ENCODE measurements at places on chromosomes 2 and 18.

DNA sequence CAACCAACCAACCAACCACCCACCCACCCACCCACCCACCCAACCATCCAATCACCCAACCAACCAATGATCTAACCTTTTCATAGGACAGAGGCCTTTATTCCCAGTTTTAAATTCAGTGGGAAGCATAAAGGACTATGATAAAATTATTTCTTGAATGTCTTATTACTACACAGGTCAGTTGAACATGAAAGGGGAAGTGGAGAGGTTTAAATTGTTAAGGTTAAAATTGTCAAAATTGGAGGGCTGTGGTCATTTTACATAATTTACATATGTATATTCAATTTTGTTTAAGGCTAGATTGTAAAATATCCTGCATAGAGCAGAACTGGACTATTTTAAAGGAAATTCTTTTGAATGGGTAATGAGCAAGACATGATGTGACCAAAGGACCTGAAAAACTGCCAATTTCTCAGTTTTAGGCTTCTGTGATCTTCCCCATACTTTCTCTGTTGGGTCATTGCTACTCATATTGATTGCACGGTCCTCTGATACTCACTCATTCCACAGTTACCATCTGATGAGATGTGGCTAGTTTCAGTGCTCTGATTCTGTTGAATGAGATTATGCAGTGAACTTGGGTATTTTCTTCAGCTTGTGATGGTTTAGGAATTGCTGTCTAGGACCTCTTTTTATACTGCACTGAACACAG lies 127.4 kb downstream of the PLCL1 start:
- no peak for DNase-seq

DNA sequence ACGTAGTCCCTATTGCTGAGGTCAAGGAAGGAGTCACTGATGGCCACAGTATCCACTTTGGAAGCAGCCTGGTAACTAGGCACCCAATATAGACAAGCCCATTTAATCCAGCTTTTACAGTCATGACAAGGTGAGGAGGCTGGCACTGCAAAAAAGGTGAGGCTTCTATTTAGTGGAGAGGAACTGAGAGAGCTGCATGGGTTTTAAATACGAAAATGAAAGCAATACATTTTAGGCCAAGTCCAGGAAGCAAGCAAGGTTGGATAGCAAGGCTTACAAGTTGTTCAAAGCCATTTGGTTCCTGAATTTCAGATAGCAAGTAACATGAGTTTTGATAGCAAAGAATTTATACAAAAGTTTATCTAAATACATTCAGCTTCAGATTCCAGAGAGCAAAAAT lies 80.4 kb downstream of the SGPP2 start:
- no peak for DNase-seq

DNA sequence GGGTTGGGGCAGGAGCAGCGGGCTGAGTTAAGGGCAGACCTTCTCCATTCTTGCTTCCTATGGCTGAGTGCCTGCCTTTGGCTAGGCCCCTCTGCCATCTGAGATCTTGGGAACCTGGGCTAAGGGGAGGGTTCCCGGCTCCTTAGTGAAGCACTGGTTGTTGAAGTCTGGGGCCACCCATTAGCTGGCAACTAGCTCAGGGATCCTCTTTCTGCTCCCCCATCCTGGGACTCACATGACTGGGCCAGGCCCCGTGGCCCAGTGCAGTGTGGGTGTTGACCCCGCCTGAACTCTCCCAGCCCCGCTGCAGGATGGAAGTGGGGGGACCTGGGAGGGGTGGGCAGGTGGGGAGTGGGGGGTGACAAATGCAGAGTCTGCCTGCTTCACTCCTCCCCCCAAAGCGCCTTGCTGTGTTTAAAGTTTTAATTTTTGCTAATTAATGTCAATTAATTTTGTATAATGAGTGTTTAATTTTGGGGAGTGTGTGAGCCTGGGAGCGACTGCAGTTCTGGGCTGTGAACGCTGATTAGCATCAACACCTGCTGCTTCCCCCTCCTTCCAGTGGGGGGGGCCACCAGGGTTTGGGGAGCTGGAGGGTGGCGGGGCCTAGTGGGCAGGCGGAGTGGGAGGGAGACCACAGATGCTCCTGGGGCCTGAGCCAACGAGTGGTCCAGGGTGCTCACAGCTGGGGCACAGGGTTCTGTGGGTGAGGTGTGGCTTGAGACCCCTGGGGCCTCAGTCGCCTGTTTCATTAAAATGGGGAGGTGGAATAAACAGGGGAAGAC lies 55.2 kb downstream of the EMX1 start:
- no peak for DNase-seq

DNA sequence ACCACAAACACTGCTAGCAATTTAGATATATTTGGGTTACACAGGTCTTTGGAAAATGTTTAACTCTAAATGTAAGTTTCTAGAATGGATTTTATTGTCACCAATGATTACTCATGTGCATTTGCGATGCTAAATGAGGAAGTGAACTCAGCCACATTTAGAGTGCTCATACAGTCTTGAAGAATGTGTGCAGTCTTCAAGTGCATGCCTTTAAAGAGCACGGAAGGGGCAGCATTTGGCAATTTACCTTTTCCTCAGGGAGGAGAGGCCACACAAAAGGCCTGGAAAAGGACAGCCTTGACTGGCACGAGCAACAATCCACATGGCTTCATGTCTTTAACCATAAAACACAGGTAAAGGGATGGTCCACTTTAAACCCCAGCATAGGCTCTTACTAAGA lies 78.5 kb upstream of the STK17B start:
- DNase-seq: no peak

GRCh38 chr2:22897428-22897827 lies 487.6 kb upstream of the KLHL29 start:
- no peak for DNase-seq

- no peak for DNase-seq
Measured at GRCh38 chr2:239579524-239580198, 178.8 kb upstream of the HDAC4 start.

GRCh38 chr2:65708086-65708485 lies 275.7 kb upstream of the SPRED2 start:
- no peak for DNase-seq

- DNase-seq: no peak
Measured at GRCh38 chr2:98771721-98772524, 41.0 kb upstream of the MGAT4A start.
